Activated CD8-positive, alpha-beta memory T cell treated with anti-CD3 and anti-CD28 coated beads for 48 hours (primary cell): ENCODE measurements at places on chromosomes 7 and 10.

DNA sequence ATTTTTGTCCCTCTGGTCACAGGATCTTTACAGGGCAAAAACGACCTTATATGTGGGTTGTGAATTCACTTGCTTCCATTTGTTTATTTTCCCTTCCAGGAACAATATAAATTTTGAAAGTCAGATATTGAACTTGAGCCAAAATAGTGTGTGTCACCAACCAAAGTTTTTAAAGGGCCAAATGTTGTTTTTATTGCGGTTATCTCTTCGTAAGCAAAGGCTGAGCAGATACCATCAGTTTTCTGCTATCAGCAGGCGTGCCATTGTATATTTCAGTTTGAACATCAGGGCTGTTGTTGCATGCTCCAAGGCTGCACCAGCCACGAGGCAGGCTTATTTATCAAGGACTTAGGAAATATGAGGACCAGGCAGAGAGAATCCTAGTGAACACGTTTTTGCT lies 160.3 kb downstream of the PAXIP1 start:
- no peak for DNase-seq

DNA sequence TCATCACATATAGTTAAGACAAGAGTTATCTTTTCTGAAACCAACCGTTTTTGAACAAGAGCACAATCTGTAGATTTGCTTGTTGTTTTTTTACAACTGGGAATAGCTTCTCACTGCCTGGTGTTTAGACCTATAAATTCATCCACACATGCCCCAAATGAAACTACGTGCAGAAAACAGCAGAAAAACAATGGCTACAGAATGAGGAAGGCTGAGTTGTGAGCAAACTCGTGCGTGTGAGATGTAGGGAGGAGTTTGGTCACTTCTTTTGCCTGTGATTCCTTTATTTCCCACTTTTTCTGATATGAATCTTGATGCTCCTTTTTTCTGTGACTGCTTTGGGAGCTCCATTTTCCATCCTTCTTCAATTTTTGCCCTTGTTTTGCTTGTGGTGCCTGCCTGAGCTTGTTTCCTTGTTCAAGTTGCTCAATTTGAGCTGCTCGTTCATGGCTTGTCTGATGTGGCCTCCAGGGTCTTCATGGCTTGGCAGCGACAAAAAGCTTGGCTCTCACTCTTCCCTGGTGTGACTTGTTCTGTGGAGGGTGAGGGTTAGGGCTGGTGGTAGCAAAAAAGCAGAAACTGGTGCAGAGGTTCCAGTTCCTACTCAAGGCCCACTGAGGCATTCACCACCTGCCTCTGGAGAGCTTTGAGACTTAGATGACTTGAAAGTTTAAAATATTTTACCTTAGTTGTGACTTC lies 76.9 kb downstream of the ZNF365 start:
- DNase-seq = no peak

- DNase-seq = no peak
Observed at GRCh38 chr7:115724400-115725056, 306.0 kb downstream of the TFEC start.

DNA sequence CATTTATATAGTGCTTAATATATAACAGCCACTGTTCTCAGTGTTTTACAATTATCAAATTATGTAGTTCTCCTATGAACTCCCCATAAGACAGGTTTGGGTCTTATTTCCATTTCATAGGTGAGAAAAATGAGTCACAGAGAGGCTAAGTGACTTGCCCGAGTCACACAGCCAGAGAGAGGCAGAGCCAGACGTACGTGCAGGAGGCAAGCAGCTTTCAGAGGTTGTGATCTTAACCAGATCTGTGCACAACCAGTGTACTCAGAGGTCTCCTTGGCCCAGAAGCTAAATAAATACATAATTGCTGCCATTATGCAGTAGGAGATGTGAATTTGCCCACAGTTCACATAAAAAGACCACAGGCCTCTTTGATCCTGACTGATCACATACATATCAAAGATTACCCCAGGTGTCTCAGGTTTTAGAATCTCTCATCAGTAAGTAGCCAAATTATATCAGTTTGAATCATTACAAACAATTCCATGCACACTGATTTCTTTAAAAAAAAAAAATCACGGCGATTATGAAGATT lies 304.7 kb upstream of the AOAH start:
- peak; percentile 11 for DNase-seq

DNA sequence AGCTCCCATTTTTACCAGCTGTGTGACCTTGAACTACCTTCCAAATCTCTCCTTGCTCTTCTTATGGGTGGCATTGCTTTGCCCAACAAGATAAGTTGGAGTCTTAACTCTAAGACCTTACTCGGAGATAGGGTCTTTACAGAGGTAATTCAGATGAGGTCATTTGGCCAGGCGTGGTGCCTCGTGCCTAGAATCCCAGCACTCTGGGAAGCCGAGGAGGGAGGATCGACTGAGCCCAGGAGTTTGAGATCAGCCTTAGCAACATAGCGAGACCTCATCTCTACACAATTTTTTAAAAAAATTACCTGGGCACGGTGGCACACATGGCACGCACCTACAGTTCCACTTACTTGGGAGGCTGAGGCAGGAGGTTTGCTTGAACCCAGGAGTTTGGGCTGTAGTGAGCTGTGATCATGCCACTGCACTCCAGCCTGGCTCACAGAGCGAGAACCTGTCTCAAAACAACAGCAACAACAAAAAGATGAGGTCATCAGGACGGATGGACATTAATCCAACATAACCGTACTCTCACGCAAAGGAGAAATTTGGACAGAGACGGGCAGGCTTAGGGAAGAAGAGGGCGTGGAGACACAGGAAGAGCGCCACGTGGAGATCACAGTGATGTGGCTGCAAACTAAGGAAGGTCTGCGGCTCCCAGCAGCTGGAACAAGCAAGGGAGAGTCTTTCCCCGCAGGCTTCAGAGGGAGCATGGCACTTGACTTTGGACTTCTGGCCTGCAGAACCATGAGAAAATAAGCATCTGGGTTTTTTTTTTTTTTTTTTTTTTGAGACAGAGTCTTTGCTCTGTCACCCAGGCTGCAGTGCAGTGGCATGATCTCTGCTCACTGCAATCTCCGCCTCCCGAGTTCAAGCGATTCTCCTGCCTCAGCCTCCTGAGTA lies 122.3 kb upstream of the CARD11 start:
- no peak for DNase-seq

DNA sequence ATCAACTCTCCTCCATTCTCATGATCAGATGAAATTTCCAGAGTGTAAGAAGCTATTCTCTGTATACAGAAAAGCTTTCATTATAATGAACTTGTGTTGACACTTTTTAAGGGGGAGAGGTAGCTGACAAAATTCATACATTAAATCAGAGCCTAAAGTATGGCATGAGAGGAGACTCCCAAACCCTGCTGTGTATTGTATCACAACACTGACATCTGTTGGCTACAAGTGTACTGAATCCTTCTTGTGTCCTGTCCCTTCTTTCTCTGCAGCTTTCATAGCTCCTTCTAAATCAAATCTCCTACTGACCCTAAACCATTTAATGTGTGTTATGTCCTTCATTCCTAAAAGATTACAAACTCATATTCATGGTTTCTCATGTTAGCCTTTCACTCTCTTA lies 70.9 kb downstream of the GCC1 start:
- DNase-seq = no peak

GRCh38 chr10:126199221-126199998 lies 188.9 kb downstream of the ADAM12 start:
- DNase-seq = no peak

- no peak for DNase-seq
Observed at GRCh38 chr7:52764492-52765169, 270.8 kb upstream of the POM121L12 start.

DNA sequence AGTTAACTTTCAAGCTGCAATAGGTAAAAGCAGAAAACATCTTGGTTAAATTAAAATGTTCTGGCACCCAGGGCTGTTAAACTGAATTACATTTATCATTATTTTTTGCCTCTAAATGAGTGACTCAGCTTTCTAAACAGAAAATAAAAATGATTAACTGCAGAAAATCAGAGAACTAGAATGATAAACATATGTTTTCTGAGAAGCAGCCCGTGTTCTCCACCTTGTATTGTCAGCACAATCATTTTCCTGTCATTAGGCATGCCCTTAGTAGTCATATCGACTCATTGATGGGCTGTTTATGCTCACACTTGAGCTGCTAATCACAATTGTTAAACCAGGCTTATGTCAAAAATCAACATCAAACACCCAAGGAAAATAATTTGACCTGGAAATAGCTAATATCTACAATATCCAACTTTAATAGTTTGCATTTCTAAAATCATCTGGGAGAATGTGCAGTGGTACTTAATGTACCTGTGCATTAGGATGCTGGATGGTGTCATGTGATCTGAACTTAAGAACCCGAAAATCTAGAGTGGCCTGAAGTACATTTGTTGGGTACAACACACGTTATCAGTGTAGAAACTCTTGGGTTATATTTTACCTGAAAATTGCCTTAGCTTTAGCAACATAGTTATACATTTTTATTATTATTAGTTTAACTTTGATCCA lies 2.3 kb downstream of the MDFIC start:
- DNase-seq = no peak

- DNase-seq = no peak
Observed at GRCh38 chr10:30011396-30011795, 48.0 kb downstream of the JCAD start.

- DNase-seq = no peak
Observed at GRCh38 chr10:114252092-114252491, 13.0 kb downstream of the VWA2 start.

DNA sequence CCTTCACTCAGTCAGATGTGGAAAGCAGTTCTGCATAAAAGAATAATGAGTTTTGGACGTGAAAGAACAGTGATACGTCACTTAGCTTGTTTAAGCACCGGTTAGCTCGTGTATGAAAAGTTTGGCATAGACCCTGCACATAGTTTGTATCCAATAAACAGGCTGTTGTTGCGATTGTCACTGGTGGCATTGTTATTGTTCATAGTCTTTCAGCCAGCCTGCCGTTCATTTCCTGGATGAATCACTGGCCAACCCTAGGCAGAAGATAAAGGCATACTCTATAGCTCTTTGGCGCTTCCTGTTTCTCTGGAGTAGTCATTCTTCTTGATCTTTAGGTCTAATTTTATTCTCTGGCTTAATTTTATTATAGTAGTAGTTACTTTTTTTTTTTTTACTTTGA lies 57.8 kb upstream of the ANKRD30A start:
- DNase-seq = no peak

DNA sequence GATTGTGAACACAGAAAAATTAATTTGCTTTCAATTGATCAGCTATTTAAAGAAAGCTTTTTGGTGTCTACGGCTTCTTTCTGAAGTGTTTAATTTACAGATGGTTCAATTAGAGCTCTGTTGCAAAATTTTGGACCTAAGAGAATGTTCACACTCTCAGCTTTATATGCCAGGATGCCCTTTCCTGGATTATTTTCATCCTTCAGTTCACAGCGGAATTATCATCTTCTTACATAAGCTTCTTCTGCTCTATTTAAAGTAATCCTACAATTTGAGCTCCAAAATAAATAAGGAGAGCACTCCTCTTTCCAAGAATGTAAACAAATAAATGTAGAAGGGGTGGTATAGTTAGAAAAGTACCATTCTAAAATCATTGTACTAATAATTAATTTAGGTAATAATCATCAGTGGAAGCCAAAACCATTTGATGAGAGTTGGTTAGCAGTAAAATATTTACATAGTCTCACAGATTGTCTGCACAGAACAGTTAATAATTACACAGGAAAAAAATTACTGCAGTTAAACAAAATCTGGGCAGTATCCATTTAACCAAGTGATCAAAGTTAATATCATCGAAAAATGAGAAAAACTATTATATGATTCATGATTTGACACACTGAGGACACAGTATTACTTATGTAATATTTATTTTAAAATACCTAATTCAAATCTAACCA lies 298.0 kb upstream of the TMEM229A start:
- no peak for DNase-seq
